ENCODE measurements at places on chromosomes 2 and 18.

- DNase-seq, result no peak
Observed at GRCh38 chr2:119109866-119110265, 48.7 kb downstream of the C1QL2 start.

DNA sequence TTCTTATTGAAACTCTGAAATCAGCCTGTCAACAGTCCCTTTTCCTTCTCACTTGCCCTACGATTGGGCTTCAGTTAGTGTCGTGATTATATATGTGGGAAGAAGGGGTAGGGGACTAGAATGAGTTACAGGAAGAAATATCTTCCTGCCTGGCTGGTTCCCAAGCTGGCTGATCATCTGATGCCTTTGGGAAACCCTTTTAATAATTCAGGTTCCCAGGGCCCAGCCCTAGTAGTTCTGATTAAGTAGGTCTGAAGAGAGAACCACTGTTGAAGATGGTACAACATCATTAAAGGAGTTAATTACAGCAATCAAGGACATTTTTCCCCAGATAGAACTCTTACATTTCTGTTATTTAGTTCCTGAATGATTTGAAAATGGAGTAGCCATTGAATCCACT, 110.1 kb upstream of the EML6 start:
- DNase-seq, result no peak

GRCh38 chr18:9483526-9483925, 8.2 kb downstream of the RALBP1 start:
- no peak for DNase-seq

GRCh38 chr2:53987336-53987921, 16.6 kb upstream of the PSME4 start:
- DNase-seq, result no peak

- no peak for DNase-seq
Observed at GRCh38 chr2:100844514-100844913, 24.6 kb downstream of the NPAS2 start.
